ENCODE measurements at places on chromosomes 5 and 9. TPM values are rescaled to one million over a fixed set of nuclear protein-coding genes. Genes with fewer than 3 reads are reported as not detected.

DEPDC1B gene
- 60.4 TPM for total RNA-seq

PARP8 gene
- total RNA-seq = 39.7 TPM

ABLIM3 gene
- total RNA-seq = 2.4 TPM

ANXA1 gene
- total RNA-seq = 6.6 TPM

RMND5B gene
- total RNA-seq = 42.4 TPM

IFNB1 gene
- not detected for total RNA-seq

TLX3 gene
- total RNA-seq = 0.52 TPM

NDFIP1 gene
- total RNA-seq = 43.4 TPM

COL23A1 gene
- 34.0 TPM for total RNA-seq

ACOT12 gene
- not detected for total RNA-seq

FBN2 gene
- 58.3 TPM for total RNA-seq

KCNMB1 gene
- total RNA-seq = 0.09 TPM

SPINK13 gene
- total RNA-seq = not detected

GABRB2 gene
- 0.21 TPM for total RNA-seq

PLPP7 gene
- total RNA-seq = 5.8 TPM

PCAT7 gene
- total RNA-seq = 8.6 TPM

GRCh38 chr5:173765029-173765644 lies 123.0 kb upstream of the CPEB4 start:
- DNase-seq = no peak

GRCh38 chr9:68876273-68876672 lies 137.6 kb downstream of the PRKACG start:
- no peak for DNase-seq

DNA sequence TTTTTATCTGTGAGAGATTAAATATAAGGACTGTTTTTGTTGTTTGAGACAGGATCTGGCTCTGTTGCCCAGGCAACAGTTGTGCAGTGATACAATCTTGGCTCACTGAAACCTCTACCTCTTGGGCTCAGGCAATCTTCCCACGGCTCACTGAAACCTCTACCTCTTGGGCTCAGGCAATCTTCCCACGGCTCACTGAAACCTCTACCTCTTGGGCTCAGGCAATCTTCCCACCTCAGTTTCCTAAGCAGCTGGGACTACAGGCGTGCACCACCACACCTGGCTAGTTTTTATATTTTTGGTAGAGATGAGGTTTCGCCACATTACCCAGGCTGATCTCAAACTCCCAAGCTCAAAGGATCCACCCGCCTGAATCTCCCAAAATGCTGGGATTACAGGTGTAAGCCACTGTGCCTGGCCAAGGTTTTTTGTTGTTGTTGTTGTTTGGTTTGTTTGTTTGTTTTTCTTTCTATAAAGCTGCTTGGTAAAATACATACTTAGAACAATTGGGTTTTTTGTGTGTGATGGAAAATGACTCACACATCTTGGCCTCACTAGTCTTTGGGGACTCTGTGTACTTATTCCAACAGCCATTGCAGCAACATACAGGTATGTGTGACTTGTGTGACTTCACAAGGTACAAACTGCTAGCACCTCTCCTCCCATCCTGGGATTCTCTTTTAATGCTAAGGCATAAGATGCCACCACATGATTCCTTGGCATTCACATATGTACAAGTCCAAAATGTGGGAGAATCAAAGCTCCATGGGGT lies 36.5 kb upstream of the RASA1 start:
- DNase-seq = no peak

GRCh38 chr5:172859966-172860365 lies 25.9 kb downstream of the ERGIC1 start:
- no peak for DNase-seq

GRCh38 chr5:141873933-141874261 lies 4.3 kb downstream of the PCDH1 start:
- no peak for DNase-seq

GRCh38 chr9:85321561-85321960 lies 420.2 kb downstream of the AGTPBP1 start:
- no peak for DNase-seq

DNA sequence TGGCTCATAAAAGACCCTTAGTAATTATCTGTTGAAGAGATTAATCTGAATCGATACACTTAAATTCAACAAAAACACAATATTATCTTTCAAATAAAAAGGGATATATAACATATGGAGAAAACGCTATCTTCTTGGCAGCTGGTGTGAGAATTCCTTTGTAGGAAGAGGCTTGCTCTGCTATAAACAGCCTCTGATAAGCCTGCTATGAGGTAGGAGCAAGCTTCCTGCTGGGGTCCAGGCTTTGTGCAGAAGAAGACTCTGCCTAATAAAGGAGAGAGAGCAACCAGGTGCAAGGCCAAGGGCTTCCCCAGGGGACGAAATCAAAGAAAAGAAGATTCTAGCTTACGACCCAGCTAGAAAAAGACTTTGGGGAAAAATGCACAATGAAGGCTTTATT lies 43.3 kb upstream of the SSBP2 start:
- DNase-seq = no peak

GRCh38 chr5:61802456-61802855 lies 470.4 kb downstream of the ZSWIM6 start:
- DNase-seq = no peak

- no peak for DNase-seq
These were observed 112.3 kb downstream of the MARCHF3 start for GRCh38 chr5:126917918-126918614.

- DNase-seq = no peak
These were observed 238.1 kb downstream of the FBXL7 start for GRCh38 chr5:15737871-15738664.

GRCh38 chr5:101346906-101347305 lies 443.8 kb upstream of the ST8SIA4 start:
- DNase-seq = no peak

DNA sequence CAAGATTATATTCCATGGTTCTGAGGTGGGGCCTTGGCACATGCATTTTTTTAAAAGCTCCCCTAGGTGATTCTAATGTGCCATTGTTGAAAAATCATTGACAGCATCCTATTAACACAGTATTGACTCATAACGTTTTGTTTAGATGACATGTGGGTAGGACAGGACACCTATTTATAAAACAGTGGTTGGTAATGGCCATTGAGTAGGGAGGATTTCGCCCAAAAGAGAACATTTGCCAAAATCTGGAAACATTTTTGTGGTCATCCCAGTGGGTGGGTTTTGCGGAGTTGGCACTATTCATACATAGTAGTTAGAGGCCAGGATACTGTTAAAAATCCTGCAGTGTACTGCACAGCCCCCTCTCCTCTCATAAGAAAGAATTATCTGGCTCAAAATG lies 6.4 kb upstream of the CHD1 start:
- DNase-seq = no peak

GRCh38 chr5:150034662-150035061 lies 34.1 kb downstream of the HMGXB3 start:
- DNase-seq = no peak

GRCh38 chr9:114592356-114592755 lies 4.8 kb downstream of the ATP6V1G1 start:
- no peak for DNase-seq

GRCh38 chr9:136531186-136531903 lies 14.5 kb downstream of the NOTCH1 start:
- DNase-seq = no peak

GRCh38 chr5:75672616-75673015 lies 44.6 kb downstream of the POC5 start:
- DNase-seq = no peak

- no peak for DNase-seq
These were observed 195.3 kb upstream of the RFX3 start for GRCh38 chr9:3721096-3721495.

DNA sequence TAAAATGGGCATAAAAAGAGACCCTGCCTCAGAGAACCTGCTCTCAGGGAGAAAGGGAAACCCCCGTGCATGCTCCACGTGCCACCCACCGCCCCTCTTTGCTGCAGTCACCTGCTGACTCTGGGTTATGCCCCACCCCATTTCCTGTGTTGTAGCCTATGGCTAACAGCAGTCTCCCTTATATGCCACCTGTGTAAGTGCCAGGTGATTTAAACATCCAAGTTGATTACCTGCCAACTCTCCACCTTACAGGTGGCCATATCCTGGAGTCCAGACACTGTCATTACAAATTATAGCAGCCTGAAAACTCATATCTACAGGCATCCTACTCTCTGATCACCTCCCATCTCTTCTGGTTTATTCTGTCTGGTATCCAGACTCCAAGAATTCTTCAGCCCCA lies 242.6 kb downstream of the HSPA4 start:
- no peak for DNase-seq

GRCh38 chr5:143026380-143026779 lies 256.2 kb downstream of the ARHGAP26 start:
- DNase-seq = no peak

DNA sequence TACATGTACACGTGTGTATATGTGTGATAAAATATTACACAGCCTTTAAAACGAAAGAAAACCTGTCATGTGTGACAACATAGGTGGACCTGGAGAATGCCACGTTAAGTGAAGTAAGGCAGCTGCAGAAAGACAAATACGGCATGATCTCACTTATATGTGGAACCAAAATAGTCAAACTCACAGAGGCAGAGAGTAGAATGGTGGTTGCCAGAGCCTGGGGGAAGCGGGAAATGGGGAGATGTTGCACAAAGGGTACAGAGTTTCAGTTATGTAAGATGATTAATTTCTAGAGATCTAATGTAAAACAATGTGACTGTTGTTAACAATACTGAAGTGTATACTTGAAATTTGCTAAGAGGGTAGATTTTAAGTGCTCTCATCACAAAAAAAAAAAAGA lies 34.8 kb downstream of the ADAMTS12 start:
- DNase-seq = no peak

DNA sequence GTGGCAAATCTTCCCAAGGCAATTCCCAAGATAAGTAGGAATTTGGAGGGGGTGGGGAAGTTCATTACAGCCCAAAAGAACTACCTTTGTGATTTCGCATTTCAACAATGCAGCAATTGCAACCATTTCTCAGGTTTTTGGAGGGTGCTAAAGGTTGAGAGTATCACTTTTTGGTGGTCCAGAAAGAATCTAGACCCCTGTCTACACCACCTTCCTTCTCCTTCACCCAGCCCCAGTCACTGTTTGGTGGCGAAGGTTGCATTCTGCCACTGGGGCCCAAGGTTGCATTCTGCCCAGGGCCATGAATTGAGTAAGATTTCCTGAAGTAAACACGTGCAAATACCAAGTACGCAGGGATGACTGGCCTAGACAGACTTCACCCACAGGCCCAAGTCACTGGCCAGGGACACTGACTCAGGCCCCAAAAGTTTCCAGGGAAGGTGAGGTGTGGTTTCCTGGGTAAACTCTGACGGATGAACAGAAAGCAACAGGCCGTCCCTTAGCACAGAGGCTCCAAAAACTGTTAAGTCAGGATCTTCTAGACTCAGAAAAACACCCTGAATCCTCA lies 5.7 kb downstream of the PDE6A start:
- no peak for DNase-seq
